ENCODE measurements at places on chromosomes 11 and 22. TPM values are rescaled to one million over a fixed set of nuclear protein-coding genes. Genes with fewer than 3 reads are reported as not detected.

Gene MFNG
- total RNA-seq: 3.0 TPM

Gene SHANK3
- 0.46 TPM for total RNA-seq

Gene STK33
- 8.2 TPM for total RNA-seq

Gene IL17REL
- total RNA-seq: not detected

Gene TNNT3
- total RNA-seq: not detected

Gene LDHAL6A
- not detected for total RNA-seq
